NCI-H2171 (cell line): ENCODE measurements at places on chromosomes 1 and 21.
A peak's percentile ranks its signal among the peaks of the same experiment; 100 is the strongest.

GRCh38 chr1:104702731-104703130, 953.0 kb downstream of the AMY1C start:
- DNase-seq, result no peak

- no peak for DNase-seq
These were observed 2.1 kb downstream of the ELK4 start for GRCh38 chr1:205629751-205630150.

DNA sequence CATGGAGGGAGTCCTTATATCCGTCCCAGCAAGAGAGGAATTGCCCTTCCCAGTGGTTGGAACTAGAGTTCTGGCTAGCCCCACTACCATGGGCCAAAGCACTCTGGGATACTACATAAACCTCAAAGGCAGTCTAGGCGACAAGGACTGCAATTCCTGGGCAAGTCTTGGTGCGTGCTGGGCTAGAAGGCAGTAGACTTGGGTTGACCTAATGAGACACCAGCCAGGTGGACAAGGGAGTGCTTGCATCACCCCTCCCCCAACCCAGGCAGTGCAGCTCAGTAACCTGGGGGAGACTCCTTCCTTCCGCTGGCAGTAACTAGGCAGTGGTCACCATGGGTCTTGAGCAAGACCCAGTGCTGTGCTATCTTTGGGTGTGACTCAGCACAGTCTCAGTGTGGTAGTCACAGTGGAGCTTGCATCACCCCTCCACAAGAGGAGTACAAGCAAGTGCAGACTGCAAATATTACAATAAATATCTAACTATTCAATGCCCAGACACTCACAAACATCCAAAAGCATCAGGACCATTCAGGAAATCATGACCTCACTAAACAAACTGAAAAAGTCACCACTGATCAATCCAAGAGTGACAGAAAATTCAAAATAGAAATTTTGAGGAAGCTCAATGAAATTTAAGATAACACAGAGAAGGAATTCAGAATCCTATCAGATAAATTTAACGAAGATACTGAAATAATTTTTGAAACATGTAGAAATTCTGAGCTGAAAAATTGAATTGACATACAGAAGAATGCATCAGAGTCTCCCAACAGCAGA, 84.7 kb upstream of the LYPLAL1 start:
- DNase-seq, result no peak

DNA sequence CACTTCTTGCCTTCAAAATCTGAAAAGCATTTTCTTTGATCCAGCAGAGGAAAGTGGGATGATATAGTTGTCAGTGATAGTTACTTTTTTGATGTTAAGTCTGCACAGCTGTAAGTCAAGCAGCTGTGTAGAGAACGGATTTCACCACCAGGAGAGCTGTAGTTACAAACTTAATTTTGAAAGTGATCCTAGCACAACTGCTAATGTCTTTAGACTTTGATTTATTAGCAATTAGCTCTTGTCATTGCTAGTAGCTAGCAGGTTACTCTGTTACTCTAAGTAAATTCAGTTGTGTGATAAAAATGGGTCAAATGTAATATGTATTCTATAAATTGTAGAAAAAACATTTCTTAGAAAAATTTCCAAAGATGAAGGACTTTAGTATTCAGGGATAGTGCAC, 46.0 kb downstream of the ALG6 start:
- no peak for DNase-seq

DNA sequence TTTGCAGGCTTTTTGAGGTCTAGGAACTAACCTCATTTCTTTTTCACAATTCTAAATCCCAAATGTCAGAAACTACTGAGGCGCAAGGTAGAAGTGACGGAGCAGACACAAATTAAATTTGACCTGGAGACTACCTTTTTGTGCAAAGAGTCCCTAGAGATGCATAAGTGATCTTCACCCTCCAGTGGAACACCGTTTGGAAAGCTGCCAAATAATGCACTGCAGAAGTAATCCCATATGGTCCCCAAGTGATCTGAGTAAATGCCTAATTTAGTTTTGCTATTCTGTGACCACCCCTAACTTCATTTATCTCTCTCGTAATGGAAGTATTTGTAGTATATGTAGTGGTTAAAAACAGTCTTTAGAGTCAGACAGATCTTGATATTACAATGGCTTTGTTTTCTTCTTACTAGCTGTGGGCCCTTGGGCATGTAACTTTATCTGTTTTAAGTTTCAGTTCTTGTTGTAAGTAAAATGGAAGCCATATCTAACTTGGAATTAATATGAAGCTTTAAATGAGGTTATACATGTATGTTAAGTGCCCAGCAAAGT, 70.4 kb upstream of the IPO9 start:
- DNase-seq, result peak; percentile 92

DNA sequence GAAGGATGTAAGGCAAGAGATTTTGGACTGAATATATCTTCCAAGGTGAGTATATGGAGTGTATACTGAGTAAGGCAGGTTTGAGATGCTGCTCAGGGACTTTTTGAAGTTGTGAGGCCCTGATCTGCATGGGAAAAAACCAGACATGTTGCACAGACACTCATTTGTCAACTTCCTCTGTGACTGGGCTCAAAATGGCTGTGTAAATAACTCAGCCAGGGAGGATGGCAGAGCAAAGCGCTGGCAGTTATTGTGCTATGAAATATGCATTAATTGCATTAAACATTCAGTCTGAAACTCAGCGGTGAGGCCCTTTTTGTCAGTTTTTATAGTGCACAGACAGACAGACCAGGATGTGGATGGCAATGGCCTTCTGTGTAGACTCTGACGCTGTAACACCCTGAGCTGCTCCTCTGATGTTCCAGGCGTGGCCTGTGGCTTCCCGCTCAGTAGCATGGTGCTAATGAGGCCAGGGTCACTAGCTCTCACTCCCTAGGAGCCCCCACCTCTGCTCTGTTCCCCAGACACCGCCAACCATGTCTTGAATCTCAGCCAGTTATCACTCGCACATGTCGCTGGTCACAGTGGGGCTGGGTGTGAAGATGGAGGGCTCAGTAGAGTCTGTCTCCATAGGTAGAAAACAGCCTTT, 307.0 kb upstream of the PROX1 start:
- DNase-seq, result no peak

DNA sequence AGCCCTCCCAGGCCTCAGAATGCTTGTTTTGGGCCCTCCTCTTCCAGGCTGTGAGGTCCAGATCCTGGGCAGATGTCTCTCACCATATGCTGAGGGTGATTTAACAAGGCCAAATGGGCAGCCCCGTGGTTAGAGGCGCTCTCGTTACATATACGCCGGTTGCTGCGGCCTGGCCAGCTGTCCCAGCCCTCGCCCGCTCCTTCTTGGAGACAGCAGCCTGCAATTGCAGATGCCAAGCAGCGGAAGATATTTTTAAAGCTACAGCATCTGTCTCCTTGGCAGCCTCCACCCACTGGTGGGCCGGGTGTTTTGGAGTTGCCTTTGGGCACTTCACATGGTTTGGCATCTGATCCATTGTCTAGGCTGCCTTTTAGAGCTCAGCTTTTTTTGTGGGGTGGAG, 178.8 kb upstream of the NFIA start:
- DNase-seq, result peak; percentile 94

GRCh38 chr1:7106442-7107108, 321.3 kb downstream of the CAMTA1 start:
- DNase-seq, result peak; percentile 70

- DNase-seq, result no peak
These were observed 13.5 kb downstream of the MAP3K21 start for GRCh38 chr1:233340966-233341516.

- DNase-seq, result no peak
These were observed 3.7 kb upstream of the ID3 start for GRCh38 chr1:23563003-23563402.
